Activated CD8-positive, alpha-beta memory T cell treated with anti-CD3 and anti-CD28 coated beads, Interleukin-2, amount 50 U/mL, for 4 hours (primary cell): ENCODE measurements at places on chromosomes 6 and 20.

- no peak for DNase-seq
Observed at GRCh38 chr20:9578594-9578993, 64.2 kb downstream of the LAMP5 start.

DNA sequence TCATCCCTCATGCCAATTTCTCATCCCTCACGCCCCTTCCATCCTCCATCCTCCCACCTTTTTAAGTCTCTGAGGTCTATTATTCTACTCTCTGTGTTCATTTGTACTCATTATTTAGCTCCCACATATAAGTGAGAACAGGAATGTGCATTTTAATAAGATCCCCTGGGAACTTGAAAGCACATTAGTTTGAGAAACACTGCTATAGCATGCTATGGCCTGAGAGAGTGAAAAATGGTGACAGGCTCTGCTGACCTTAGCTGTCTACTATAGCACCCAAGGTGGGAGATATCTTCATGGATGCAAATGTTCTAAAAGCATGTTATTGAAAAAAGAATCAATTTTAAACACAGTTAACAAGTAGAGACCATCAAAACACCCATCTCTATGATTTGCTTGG lies 712.0 kb downstream of the TFAP2A start:
- DNase-seq = no peak

GRCh38 chr20:4064144-4064909 lies 49.0 kb upstream of the RNF24 start:
- DNase-seq = no peak

DNA sequence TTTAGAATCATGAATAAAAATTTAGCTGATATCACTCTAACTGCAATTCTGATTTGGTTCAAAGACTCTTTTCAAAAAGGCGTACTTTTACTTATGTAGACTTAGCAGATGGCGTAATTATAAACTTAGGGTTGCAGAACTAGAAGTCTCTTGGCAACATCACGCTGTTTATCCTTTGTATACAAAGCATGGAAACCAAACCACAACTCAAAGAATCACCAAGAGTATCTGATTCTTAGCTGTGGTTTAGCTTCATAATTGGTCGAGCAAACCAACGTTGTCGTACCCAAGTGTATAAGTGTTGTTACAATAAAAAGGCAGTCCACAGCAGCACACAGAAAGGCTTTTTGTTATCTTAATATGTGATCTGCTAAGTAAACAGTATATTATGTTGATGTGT lies 18.2 kb downstream of the STMND1 start:
- no peak for DNase-seq

- no peak for DNase-seq
Observed at GRCh38 chr20:12649234-12649633, 359.5 kb upstream of the SPTLC3 start.

GRCh38 chr20:59149678-59150504 lies 13.7 kb upstream of the ZNF831 start:
- peak; percentile 56 for DNase-seq

DNA sequence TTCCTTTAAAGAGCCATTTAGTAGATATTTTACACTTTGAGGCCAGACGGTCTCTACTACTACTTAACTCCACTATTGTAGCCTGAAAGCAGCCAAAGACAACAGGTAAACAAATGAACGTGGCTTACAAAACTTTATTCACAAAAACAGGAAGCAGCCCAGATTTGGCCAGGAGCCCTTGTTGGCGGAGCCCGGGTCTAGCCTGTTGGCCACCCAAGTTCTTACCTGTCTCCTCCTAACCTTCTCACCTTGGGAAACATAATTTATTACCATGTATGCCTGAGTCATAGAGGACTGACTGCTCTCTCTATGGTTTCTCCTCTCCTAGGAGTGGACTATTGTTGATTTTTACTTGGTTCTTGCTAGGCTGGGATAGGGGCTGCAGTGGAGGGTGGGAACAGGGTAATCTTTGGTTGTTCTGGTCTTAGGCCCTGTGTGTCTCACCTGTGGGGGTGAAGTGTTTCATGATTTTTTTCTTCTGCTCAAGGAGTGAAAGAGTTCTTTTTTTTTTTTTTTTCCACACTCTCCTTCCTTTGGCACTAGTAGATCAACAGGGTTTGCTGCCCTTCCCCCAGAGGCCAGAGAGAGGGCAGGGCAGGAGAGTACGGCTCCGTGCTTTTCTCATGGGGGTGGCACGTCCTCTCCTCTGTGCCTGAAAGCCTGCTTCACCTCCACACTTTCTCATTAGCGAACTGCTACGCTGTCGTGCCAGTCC lies 90.0 kb downstream of the RPP40 start:
- no peak for DNase-seq

DNA sequence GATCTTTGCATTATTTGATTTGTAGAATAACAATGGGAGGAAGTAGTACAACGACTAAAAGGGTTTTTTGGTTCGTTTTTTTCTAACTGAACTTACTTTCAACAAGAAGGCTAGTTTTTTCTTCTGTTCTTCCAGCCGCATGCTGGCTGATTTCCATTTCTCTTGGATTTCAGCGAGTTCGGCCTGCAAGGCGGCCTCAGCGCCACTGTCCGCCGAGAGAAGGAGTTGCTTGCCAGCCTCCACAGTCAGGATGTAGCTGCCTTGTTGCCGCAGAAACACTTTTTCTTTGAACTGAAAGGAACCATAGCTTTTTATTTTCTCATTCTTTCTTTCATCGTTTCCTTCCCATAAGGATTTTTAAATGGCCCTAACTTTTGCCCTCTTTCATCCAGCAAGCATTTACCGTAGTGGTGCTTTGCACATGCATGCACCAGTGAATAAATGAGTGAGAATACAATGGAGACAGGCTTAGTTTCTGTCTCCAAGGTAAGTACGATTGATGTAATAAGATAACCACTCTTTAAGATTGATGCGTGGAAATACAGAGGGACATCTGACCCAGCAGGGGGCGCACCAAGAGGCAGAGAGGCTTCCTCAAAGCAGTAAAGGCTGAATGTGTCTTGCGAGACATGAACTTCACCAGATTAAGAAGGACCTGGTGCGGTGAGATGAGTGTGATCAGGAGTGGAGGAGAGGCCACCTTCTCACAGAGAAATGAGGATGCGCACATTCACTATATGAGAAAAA lies 398.8 kb downstream of the ESR1 start:
- DNase-seq = peak; percentile 49

- DNase-seq = no peak
Observed at GRCh38 chr6:30716879-30717128, 277 bp downstream of the MDC1 start.

- DNase-seq = no peak
Observed at GRCh38 chr6:114096561-114097172, 125.7 kb upstream of the HDAC2 start.

DNA sequence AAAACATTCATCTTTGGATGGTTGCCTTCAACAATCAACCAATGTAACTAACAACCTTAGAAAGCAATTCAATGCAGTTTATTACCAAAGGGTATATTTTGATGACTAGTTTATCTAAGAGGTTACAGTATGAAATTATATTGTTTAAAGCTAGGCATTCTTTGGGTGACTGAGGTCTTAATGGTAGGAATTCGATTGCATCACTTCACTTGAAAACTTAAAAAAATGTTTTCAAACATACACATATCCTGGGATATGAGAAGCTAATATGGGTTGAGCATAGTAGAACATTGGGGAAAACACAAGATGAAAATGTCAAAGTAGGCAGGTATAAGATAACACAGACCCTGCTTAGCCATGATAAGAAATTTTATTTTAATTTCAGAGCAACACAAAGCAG lies 144.6 kb upstream of the BMP5 start:
- no peak for DNase-seq

GRCh38 chr20:62309947-62310756 lies 7.4 kb downstream of the ADRM1 start:
- DNase-seq = no peak

DNA sequence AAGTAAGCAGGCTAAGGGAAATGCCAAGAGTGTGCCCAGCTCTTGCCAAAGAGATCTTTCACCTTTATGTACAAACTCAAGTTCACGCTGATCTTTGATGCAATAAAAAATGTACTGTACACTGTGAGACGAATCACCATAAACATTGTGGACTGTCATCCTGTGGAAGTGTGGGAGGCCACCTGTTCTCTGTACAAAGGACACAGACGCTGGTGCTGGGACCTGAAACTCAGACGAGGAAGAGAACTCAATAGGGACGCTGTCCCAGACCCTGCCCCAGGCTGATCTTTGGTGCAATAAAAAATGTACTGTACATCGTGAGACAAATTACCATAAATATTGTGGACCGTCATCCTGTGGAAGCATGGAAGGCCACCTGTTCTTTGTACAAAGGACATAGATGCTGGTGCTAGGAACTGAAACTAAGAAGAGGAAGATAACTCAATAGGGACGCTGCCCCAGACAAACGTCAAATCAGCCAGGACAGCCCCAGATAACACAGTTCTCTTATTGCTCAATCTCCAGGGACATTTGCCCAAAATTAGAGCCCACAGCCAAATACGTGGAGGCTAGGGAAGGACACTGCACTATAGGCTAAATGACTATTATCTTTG lies 312.7 kb upstream of the SGK1 start:
- DNase-seq = no peak

DNA sequence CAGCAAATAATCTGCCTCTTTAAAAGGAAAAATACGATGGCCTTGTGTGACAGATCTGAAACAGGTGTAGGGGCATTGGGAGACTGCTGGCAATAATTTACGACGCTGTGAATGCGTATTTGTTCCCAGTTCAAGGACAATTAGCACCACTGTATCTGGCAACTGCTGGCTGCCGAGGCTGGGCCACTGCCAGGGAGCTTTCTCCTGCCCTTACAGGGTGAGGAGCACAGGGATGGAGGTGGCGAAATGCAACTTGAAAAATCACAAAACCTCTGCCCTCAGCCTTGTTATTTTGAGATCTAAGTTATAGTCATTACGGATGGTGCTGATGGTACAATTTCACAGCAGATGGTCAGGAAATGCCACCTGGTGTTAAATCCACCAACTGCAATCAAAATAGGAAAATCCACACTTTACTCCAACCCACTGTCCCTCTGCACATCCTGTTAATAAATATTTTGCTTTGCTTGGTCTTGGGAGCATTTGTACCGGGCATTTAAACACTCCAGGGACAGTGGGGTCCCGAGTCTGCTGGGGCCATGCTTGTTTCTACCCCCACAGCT lies 6.4 kb downstream of the MYLK4 start:
- no peak for DNase-seq

DNA sequence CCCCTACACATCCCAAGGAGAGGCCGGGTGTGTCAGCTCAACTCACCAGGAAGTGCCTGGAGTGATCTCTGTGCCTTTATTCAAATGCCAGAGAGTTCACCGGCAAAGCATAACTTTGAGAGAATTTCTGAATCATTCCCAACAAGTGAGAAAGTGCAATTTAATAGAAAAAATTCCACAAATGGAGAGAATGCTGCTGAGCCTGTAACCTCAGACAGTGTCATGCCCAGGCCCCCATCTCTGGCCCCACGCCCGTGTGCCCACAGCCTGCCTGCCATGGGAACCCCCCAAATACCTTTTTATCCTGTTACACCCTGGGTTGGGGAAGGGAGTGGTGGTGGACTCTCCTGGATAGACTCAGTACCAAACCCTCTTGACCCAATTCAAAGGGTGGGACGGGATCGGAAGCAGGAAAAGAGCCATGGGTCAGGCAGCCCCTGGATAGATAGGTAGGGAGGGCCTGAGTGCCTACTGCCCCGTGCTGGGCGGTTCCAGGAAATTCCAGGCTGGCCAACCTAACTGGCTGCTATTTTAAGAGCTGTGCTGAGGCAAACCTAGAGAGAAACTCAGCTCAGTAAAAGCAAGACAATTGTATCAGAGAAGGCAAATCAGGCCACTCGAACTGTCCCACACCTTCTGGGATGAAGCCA lies 179.0 kb upstream of the FOXA2 start:
- DNase-seq = no peak

DNA sequence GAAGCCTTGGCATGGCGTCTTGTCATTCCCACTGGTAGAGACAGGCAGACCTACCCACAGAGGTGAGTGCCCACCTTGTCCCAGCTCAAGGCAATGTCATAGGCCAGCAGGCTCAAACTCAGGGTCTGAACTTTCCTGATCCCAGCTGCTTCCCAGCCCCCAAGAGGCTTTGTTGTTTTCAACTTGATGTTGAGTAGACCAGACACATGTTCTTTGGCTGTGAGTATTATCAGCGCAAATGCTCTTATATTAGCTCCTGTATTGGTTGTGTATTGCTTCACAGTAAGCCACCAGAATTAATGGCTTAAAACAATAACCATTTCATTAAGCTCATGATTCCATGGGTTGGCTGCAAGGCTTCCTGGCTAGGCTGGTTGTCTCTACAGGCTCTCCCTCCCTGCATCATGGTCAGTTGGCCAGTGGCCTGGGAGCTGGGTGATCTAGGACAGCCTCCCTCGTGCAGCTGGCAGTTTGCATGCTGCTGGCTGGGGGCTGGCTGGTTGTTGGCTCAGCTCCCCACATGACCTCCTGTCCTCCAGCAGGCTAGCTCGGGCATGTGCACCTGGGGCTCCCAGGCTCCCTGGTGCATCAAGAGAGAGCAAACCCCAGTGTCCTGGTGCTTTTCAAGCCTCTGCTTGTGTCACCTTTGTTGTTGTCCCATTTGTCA lies 21.6 kb downstream of the TOX2 start:
- DNase-seq = no peak

DNA sequence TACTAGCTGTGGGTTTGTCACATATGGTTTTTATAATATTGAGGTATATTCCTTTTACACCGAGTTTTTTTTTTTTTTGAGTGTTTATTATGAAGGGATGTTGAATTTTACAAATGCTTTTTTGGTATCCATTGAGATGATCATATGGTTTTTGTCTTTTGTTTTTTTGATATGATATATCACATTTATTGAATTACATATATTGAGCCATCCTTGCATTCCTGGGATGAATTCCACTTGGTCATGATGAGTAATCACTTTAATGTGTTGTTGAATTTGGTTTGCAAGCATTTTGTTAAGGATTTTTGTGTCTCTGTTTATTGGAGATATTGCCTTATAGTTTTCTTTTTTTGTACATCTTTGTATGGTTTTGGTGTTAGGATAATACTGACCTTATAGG lies 3.3 kb upstream of the ZNF337 start:
- DNase-seq = no peak

GRCh38 chr6:90370493-90370959 lies 73.9 kb upstream of the BACH2 start:
- no peak for DNase-seq

- DNase-seq = no peak
Observed at GRCh38 chr6:31882344-31882743, 3.5 kb upstream of the SLC44A4 start.

- no peak for DNase-seq
Observed at GRCh38 chr6:161029195-161029809, 37.7 kb downstream of the MAP3K4 start.

GRCh38 chr6:34562861-34563512 lies 6.9 kb upstream of the SPDEF start:
- DNase-seq = no peak

- DNase-seq = no peak
Observed at GRCh38 chr20:33767777-33768138, 36.0 kb downstream of the ZNF341 start.

GRCh38 chr6:46175446-46175845 lies 4.7 kb upstream of the ENPP5 start:
- no peak for DNase-seq

DNA sequence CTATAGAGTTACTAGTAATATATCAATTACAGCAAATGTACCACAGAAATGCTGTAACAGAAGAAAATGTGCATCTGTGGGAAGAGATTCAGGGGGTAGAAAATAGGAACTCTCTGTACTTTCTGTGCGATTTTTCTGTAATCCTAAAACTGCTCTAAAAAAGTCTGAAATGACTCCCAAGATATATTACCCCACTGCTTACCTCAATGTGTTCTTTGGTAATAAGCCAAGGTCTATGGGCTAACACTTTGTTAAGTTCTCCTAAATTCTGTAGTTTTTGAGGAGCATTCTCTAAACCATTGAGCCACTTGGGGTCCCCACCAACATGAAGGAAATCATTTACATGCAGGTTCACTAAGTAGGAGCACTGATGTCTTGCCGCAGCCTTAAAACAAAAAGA lies 94.4 kb downstream of the SESN1 start:
- DNase-seq = no peak
